ENCODE measurements at places on chromosomes 1 and 21.

DNA sequence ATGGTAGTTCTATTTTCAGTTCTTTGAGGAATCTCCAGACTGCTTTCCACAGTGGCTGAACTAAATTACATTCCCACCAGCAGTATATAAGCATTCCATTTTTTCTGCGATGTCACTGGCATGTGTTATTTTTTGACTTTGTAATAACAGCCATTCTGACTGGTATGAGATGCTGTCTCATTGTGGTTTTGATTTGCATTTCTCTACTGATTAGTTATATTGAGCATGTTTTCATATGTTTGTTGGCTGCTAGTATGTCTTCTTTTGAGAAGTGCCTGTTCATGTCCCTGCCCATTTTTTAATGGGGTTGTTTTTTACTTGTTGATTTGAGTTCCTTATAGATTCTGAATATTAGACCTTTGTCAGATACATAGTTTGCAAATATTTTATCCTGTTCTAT, 87.9 kb downstream of the RPS6KC1 start:
- DNase-seq = no peak

- DNase-seq = no peak
Observed at GRCh38 chr1:88791192-88791591, 100.2 kb downstream of the GTF2B start.

GRCh38 chr1:6727535-6727934, 25.9 kb upstream of the DNAJC11 start:
- no peak for DNase-seq

DNA sequence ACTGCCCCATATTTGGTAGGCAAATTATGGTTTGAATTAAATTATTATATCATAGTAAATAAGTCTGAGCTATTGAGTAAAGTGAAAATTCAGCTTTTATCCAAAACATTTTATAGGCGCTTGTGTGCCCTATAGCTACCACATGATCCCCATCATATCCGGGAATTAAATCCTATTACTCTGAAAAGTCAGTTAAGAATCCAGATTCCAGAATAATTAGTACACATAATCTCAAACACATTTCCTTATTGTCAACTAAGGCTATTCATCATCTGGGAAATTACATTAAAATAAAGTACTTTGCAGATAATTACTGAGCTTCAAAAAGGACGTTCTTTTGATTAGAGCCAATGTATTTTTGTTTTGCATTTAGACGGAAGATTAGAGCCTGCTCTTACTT, 72.3 kb downstream of the CTH start:
- DNase-seq = peak; percentile 69

GRCh38 chr21:27817074-27817473, 850.2 kb upstream of the ADAMTS5 start:
- no peak for DNase-seq

DNA sequence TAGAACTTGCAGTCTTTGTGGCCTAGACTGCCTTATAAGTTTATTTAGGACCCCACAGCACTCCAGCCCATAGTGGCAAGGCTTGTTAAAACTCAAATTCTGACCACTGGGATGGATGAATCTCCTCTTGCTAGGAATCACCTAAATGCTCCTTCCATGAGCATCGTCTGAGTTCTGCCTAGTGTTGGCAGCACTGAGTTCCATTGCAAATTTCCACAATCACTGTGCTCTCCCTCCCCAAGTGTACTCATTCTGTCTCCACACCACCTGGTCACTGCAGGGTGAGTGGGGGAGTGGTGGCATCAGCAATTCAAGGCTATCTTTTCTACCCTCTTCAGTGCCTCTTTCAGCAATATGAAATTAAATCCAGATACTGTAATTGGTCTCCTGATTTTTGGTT, 46.7 kb upstream of the PTBP2 start:
- no peak for DNase-seq

- DNase-seq = no peak
Observed at GRCh38 chr1:222616525-222616924, 1.4 kb upstream of the MIA3 start.

DNA sequence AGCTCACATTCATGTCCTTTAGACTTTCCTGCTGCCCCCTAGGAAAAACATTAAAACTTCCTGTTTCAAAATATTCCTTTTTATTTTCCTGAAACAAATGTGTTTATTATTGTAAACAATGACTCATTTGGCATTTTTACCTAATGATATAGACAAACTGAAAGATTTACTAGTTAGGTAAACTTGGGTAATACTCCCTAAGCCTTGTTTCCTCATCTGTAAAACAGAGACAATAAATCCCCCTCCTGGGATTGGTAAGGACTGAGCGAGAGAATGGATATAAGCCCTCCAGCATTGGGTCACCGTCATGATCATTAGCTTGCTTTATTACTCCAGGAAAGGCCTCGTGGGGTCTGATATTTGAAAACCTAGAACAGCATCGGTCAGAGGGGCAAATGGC, 59.8 kb downstream of the LPAR3 start:
- DNase-seq = no peak

DNA sequence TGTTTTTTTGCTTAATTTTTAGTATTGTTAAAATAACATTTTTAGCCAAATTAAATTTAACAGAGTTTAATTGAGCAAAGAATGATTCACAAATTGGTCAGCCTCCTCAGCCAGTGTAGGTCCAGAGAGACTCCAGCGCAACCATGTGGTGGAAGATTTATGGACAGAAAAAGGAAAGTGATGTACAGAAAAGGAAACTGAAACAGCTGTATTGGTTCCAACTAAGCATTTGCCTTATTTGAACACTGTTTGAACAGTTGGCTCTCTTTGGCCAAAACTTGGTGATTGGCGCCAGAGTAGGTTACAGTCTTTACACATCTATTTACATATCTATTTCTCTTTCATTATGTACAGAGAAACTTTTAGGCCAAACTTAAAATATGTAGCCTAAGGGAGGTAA, 19.4 kb downstream of the RPS6KC1 start:
- DNase-seq = no peak

DNA sequence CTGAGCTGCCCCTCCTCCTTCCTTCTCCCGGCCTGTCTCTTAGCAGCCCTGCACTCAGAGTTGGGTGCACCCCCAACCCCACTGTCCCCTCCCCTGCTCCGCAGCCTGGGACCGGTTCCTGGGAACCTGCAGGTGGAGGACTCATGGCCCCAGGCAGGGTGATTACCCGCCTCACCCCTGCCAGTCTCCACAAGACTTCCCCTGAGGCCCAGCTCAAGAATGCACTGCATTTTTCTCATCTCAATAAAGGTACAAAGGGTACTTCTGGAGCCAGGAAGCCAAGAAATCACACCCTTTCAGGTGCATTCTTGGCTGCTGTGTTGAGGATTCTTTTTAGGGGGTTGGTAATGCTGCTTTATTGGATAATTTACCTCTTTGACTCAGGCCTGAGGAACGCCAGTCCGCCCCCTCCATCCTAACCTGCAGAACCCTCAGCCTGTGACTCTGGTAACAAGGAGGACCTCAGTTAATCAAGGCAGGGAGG, 126.3 kb upstream of the TMPRSS2 start:
- no peak for DNase-seq

- no peak for DNase-seq
Observed at GRCh38 chr1:107195476-107195875, 54.6 kb downstream of the NTNG1 start.

- DNase-seq = no peak
Observed at GRCh38 chr21:34519694-34520093, 7.7 kb upstream of the KCNE1 start.

- DNase-seq = no peak
Observed at GRCh38 chr1:157842939-157843338, 1.3 kb upstream of the CD5L start.

DNA sequence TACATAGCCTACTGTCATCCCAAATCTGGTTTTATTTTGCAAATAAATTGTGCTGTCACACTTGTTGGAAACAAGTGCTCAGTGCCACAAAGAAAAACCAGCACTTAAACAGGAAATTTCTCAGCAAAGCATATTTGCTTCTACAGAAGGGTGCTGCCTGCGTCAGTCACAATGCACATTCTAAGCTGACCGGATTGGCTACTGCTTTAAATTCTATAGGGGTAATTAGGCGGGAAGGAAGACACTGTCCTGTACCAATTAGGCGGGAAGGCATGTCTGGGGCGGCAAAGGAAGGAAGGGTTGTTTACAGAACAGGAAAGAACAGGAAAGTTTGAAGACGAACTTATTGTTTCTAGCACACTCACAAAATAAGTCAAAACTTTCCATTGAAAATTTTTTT, 2.8 kb downstream of the IFI16 start:
- DNase-seq = no peak

DNA sequence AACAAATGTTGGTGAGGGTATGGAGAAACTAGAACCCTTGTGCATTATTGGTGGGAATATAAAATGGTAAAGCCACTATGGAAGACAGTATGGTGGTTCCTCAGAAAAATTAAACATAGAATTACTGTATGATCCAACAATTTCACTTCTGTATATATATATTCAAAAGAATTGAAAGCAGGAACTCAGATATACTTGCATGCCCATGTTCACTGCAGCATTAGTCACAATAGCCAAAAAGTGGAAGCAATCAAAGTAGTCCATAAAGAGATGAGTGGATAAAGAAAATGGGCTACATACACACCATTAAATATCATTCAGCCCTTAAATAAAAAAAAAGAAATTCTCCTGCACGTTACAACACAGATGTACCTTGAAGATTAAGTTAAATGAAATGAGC, 34.1 kb downstream of the ABL2 start:
- DNase-seq = no peak

DNA sequence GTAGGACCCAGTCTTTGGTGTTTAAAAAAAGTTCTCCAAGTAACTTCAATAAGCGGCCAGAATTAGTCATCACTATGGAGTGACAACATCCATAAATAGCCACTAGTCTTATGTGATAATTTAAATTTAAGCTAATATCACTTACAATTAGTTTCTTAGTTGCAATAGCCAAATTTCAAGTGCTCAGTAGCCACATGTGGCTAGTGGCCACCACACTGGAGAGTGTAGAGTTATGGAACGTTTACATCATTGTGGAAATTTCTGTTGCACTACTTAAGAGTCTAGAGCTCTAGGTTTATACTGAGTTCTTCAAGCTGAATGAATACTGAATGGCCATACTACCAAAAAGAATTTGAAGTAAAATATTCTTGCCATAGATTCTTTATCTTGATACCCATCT, 121.1 kb downstream of the RUNX1 start:
- DNase-seq = no peak

GRCh38 chr1:148318123-148318903, 164.8 kb downstream of the PPIAL4G start:
- no peak for DNase-seq
